SK-N-SH (cell line): ENCODE measurements at places on chromosomes 1 and 21.

DNA sequence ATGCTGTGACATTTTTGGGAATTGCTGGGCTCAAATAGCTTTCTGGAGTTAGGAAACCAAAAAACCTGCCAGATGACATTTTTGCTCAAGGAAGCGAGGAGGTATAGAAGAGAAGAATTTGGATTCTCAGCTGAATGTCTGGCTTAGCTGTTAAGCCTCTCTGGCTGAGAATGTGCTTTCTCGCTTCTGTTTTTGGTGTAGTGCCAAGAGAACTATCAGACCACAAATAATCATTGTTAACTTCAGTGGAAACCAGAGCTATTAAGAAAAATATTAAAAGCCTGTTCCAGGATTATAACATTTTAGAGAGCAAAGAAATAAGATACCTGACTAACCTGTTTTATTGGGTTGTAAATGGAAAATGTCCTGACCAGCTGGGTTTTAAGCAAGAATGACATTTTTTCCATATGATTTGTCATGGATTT, 39.5 kb upstream of the DIPK1A start:
- no peak for DNase-seq

DNA sequence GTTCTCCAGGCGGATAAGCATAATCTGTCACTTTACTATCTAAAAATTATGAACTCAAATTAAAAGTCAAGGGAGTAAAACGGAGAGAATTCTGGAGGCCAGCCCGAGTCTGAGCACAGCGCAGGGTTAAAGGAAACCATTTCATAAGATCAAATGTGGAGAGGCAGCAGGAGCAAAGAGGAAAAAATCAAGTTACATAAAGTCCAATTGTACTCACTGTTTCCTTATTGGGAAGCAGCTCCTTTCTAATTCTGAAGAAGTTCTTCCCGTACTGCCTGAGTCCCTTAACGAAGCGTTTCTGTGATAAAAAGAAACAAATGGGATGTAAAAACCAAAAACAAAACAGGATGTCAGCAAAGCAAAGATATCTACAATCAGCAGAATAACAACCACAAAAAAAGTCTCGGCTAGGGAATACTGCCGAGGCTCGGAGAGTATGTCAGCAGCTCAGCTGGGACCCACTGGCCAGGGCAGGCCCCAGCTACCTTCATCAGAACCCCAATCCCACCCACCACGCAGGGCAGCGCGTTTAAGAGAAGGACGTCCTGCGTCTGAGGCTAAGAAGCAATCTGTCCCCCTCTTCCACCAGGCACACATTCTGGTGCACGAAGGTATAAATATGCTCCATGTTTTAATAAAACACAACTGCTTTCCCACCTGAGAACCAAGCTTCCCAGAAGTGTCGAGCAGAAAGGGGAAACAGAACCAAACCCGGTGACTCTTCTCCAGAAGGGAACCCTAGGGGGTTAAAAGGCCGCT, 104.8 kb downstream of the SLC45A1 start:
- DNase-seq: peak; percentile 51

GRCh38 chr1:38613996-38614395, 245.6 kb downstream of the RRAGC start:
- DNase-seq: no peak

GRCh38 chr1:171248841-171249240, 547 bp downstream of the FMO1 start:
- DNase-seq: no peak

GRCh38 chr1:25502957-25503356, 40.4 kb upstream of the LDLRAP1 start:
- DNase-seq: no peak

DNA sequence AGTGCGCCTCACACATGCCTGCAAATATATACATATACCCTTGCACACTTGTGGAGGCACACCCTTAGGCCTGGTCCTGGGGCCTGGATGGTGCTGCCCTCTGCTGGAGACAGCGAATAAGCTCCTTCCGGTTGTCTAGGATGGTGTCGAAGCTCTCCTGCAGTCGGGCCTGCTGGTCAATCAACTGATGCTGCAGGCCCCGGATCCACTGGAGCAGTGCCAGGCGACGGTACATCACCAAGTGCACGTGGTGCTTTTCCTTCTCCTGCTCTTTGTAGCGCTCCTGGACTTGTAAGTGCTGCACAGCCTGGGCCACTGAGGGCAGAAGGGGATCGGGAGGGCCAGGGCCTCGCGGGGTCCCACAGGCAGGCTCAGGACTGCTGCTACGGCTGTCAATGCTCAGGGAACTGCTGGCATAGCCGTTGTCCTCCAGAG, 3.1 kb downstream of the C1orf216 start:
- DNase-seq: peak; percentile 90

GRCh38 chr21:37413553-37414291, 47.1 kb downstream of the DYRK1A start:
- DNase-seq: no peak

DNA sequence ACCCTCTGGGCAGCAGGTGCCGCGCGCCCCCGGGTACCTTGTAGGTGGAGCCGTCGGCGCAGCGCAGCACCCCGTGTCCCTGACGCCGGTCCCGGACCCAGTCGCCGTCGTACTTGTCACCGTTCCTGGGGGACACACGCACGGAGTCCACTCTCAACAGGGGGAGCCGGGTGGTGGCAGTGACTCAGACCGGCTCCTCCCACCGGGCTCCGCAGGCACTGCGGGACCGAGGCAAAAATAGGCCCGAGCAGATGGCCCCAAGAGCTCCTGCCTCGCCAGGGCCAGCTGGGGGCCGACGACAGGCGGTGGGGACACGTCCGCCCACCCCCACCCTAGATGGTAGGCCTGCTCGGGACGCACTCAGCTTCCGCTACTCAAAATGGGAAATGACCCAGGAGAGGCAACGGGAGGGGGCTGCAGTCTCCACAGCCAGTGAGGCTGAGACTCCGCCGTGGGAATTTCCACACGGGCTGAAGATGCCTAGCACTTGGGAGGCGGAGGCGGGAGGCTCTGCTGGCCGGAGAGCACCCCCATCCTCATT, 6.3 kb downstream of the MORN1 start:
- peak; percentile 55 for DNase-seq

DNA sequence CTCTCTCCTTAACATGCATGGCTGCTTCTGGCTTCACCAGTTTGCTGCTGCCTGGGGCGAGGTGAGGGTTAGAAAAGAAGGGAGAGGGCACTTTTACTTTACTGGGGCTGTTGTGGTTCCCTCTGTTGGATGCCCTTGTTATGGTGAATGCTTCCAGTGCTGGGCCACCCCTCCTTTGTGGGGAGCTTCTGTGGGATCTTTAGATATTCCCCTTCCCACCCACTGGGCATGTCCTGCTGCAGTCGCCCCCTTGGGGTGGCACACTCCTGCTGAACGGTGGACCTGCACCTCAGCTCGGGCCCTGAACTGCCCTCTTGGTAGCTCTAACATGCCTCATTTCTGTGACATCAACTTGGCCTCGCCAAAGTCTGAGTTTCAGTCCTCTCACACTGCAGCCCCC, 6.0 kb downstream of the TNN start:
- DNase-seq: no peak

- no peak for DNase-seq
Observed at GRCh38 chr1:185375583-185375982, 58.5 kb upstream of the IVNS1ABP start.

DNA sequence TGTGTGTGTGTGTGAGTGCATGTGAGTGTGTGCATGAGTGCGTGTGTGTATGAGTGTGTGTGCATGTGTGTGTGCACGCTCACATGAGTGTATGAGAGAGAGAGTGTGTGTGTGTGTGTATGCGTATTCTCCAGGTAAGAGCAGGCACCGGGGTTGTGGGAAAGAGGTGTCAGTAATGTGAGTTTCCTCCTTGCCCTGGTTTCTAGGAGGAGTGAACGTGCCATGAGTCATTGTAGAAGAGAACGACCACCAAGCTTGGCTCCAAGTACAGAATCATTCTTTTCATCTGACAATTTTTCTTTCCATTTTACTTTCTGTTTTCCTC, 79.1 kb downstream of the POFUT2 start:
- DNase-seq: no peak

- DNase-seq: no peak
Observed at GRCh38 chr1:9444532-9444931, 94.7 kb upstream of the SLC25A33 start.

- no peak for DNase-seq
Observed at GRCh38 chr1:194024659-194025058, 838.2 kb upstream of the B3GALT2 start.

DNA sequence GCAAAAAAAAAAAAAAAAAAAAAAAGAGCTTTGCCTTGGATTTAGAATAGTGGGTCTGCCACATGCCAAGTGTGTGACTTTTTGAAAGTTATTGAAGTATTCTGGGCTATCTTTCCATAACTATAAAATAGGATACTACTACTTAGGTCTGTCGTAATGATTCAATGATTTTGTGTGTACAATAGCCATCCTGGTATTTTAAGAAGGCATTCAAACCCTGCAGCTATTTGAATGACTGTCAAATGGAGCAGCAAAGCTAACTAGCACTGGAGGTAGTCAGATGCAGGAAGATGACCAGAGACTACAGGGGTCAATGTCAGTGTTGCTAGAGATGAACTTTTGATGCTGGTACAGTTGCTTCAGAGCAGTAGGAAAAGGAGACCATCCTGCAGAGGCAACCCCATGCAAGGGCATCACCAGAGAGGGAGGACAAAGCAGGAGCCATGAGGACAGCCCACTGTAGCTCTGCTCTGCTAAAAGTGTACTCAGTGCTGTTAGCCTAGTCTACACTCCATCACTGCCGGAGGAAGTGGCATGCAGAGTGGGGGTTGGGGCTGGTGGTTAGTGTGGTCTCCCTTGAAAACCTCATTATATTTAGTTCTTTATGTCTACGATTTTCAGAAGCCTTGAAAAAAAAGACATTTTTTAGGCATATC, 29.0 kb downstream of the DUSP10 start:
- no peak for DNase-seq

DNA sequence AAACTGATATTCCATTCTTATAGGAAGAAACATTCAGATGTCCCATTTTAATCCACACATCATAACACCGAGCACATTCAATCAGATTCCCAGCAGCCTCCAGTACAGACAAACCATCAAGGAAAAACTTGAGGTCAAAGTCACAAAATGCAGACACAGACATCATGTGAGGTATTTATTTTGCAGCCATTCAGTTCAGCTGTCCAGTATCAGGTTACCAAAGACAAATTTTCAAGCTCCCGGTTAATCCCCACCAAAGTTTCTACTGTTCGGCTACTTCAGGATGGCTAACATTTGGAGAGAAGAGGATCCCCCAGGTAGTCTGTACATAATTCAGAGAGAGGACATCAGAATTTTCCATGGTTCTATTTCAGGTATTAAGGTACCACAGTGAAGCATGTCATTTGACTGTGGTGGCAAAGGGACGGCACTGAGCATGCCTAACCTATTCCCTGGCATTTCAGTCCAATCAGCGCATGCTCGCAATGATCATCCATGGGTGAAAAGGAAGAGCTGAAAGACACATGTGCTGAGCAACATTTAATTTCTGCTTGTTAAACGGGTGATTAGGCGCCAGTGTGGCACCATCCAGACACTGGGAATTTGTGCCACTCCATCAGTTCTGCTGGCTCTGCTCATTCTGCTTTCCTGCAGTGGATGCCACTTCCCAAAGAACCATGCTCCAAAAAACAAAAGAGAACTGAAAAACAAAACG, 13.6 kb upstream of the NDC1 start:
- DNase-seq: no peak

DNA sequence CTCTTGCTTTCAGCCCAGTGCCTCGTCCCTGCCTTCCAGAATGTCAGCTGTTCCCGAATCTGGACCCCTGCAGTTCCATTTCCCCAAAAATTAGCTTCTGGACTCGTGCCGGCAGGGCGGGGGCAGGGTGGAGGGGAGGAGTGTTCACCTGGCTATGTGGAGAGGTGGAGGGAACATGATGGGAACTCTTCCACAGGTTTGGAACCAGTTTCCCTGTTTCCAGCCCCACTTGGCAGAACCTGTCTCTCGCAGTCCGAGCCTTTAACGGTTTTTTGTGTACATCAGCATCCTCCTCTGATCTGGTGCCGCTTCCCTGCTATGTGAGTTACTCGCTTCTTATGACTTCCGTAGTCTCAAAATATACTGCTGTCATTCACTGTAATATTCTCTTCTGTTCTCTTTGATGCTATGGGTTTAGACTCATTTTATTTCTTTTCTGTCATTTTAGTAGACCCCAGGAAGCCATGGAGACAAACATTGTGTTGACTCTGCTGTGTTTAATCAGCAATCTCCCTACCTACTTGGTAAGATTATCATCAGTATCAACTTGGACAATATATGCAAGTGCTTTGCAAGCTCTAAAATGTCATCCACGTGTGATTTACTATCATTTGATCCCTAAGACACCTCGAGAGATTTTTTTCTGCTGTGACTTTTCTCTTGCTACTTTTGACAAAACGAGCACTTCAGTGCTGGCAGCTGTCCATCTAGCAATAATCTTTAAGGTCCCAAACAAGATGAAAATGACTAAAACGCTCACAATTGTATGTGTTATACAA, 33.3 kb upstream of the HNRNPU start:
- no peak for DNase-seq

- peak; percentile 36 for DNase-seq
Observed at GRCh38 chr1:61851849-61852669, 109.8 kb downstream of the PATJ start.

DNA sequence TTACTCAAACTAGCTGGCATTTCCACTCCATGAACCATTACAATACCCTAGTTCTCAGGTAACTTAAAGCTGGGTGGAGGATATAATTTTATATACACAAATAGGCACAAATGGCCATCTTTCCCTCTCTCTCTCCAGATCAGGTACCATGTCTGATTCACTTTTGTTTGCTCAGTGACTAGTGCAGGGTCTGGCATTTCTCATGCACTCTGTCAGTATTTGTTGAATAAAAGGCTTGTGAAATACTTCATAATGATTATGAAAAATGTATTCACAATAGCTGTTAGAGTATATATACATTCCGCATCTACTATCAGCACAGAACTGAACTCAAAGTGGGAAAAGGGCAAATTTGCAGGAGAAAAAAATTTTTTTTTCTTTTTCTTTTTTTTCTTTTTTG, 510.2 kb upstream of the USP24 start:
- no peak for DNase-seq

DNA sequence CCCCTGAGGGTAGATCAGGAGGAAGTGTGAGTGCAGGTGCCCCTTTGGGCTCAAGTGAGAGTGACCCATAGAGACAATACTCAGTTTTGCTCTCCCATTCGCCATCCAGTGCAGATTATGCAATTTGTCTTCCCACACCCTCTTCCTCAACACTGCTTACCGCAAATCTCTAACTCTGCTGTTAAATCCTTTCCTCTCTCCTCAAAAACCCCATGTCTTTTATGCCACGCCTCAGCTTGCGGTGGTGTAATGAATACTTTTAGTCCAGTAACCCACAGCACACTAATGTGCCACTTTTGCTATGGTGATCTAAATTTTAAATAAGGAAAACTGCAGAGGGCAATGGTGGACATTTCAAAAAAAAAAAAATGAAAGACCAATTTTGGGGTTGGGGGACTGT, 57.7 kb downstream of the PRRX1 start:
- no peak for DNase-seq

DNA sequence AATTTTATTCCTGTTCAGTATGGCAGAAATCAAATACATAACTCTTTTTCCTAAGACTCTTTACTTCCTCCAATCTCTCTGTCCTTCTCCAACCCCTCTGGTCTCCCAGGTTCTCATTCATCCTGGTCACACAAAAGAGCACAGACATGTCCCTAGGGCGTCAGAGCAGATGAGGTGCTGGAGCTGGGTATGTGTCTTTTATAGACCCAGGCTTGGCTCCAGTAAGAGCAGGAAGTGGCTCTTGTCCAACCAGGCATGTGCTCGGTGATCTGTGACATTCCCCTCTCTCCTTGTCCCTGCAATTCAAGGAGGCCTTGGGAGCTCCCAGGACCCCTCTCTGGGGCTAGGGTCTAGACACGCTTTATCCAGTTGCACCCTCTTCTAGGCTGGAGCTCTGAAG, 18.0 kb upstream of the LCE2D start:
- DNase-seq: no peak
